ENCODE measurements at places on chromosomes 11 and 22. TPM values are rescaled to one million over a fixed set of nuclear protein-coding genes. Genes with fewer than 3 reads are reported as not detected.
A peak's percentile ranks its signal among the peaks of the same experiment; 100 is the strongest.

GRCh38 chr22:23495614-23496444, 84.3 kb downstream of the IGLL1 start:
- DNase-seq, result no peak
- no peaks in the 10 kb centered on the region for H3K4me1 ChIP-seq
- no peak overlapping the region for H3K4me3 ChIP-seq
- H3K27ac ChIP-seq, result no peak overlapping the region

DNA sequence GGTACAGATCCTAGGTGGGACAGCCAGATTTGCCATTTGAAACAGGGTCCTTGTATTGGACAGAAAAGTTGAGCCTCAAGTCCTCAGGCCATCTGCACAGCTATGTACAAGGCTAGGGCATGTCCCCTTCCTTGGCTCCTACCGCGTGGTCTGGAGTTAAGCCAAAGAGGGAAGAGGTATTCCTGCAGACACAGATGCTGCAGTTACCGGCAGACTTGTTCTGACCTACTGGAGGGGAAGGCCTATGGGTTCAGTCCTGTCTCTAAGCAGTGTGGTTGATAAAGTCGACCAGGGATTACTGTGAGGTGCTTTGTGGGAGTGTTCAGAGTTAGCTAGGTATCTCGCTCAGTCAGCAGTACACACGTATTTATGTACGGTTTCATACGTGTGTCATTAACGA, 180.6 kb downstream of the ADAMTS15 start:
- no peaks in the 10 kb centered on the region for H3K27me3 ChIP-seq
- H3K36me3 ChIP-seq, result no peaks in the 10 kb centered on the region
- H3K27ac ChIP-seq, result no peak overlapping the region

Gene ARHGAP8
- total RNA-seq, result 38.8 TPM

GRCh38 chr22:31943206-31943977, 943 bp upstream of the YWHAH start:
- peak overlapping the region; percentile 97 for H3K27ac ChIP-seq
- no peak for DNase-seq
- H3K4me1 ChIP-seq, result no peaks in the 10 kb centered on the region

- H3K27me3 ChIP-seq, result no peaks in the 10 kb centered on the region
- H3K36me3 ChIP-seq, result no peaks in the 10 kb centered on the region
- H3K4me3 ChIP-seq, result no peak overlapping the region
- H3K27ac ChIP-seq, result no peak overlapping the region
Observed at GRCh38 chr11:128889657-128890213, 1.4 kb upstream of the KCNJ5 start.

Gene MS4A3
- total RNA-seq, result not detected

DNA sequence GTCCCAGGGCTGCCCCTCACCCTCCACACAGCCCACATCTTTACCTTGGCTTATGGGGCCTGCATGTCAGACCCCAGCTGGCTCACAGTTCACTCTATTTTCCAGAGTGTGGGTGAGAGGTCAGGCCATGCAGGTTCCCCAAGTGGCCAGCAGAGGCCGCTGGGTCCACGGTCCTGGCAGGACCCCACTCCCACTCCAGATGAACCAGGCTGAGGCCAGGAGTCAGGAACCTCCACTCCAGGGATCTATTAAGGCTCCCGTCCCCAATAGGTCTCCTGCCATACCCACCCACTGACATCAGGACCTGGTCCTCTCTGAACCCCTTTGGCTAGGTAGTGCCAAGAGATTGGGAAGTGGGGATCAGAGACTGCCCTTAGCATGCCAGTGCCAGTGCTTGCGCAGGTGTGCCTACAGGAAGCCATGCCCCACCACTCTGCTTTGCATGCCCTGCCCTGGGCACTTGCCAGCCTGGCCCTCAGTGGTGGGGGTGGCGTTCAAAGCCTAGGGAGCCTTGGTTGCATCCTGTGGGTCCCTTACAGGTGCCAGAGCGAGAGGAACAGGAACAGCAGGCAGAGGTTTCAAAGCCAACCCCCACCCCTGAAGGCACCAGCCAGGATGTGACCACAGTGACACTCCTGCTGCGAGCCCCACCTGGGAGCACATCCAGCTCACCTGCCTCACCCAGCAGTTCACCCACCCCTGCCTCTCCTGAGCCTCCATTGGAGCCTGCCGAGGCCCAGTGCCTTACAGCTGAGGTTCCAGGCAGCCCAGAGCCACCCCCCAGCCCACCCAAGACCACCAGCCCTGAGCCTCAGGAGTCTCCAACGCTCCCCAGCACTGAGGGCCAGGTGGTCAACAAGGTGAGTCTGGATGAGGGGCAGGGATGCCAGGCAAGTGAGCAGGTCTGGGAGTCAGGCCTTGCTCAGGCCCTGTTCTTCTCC, 8.3 kb downstream of the SMTN start:
- H3K36me3 ChIP-seq, result no peaks in the 10 kb centered on the region
- peak overlapping the region; percentile 31 for H3K4me3 ChIP-seq
- H3K27me3 ChIP-seq, result no peaks in the 10 kb centered on the region
- no peaks in the 10 kb centered on the region for H3K4me1 ChIP-seq
- DNase-seq, result peak; percentile 68
- peak overlapping the region; percentile 62 for H3K27ac ChIP-seq

Gene PATE4
- total RNA-seq, result not detected

Gene GLYAT
- not detected for total RNA-seq

Gene SERGEF
- total RNA-seq, result 31.5 TPM

GRCh38 chr11:36492724-36493304, 17.3 kb downstream of the TRAF6 start:
- DNase-seq, result no peak
- H3K4me3 ChIP-seq, result no peak overlapping the region
- no peaks in the 10 kb centered on the region for H3K36me3 ChIP-seq
- H3K27me3 ChIP-seq, result no peaks in the 10 kb centered on the region
- no peak overlapping the region for H3K27ac ChIP-seq

- H3K4me1 ChIP-seq, result no peaks in the 10 kb centered on the region
- no peaks in the 10 kb centered on the region for H3K36me3 ChIP-seq
- no peaks in the 10 kb centered on the region for H3K27me3 ChIP-seq
- no peak for DNase-seq
Observed at GRCh38 chr11:7490054-7490453, 4.7 kb downstream of the OLFML1 start.

DNA sequence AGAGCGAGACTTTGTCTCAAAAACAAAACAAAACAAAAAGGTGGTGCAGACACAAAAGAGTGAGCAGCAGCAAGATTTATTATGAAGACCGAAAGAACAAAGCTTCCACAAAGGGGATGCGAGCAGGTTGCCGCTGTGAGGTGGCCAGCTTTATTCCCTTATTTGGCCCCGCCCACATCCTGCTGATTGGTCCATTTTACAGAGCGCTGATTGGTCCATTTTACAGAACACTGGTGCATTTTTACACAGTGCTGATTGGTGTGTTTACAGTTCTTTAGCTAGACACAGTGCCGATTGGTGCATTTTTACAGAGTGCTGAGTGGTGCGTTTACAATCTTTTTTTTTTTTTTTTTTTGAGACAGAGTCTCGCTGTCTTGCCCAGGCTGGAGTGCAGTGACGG, 77.4 kb downstream of the CECR2 start:
- H3K27me3 ChIP-seq, result no peaks in the 10 kb centered on the region
- H3K4me1 ChIP-seq, result no peaks in the 10 kb centered on the region
- no peaks in the 10 kb centered on the region for H3K36me3 ChIP-seq
- no peak overlapping the region for H3K27ac ChIP-seq
- no peak overlapping the region for H3K4me3 ChIP-seq
- no peak for DNase-seq

- no peak overlapping the region for H3K4me3 ChIP-seq
- no peak for DNase-seq
- no peaks in the 10 kb centered on the region for H3K4me1 ChIP-seq
- no peaks in the 10 kb centered on the region for H3K27me3 ChIP-seq
- H3K36me3 ChIP-seq, result no peaks in the 10 kb centered on the region
Observed at GRCh38 chr11:11263238-11264005, 89.6 kb downstream of the CSNK2A3 start.

All from Peyer's patch (tissue), 4 donors.